ENCODE measurements at places on chromosomes 6 and 20.

GRCh38 chr20:56223352-56223751 lies 25.2 kb upstream of the MC3R start:
- DNase-seq = no peak

GRCh38 chr6:2680264-2680922 lies 70.3 kb downstream of the MYLK4 start:
- no peak for DNase-seq

GRCh38 chr20:21513881-21514540 lies at the start of gene NKX2-2:
Gene NKX2-2, minus strand, starts transcription at chr20:21514064. Its CDS starts 395 bp downstream, at chr20:21513669.
- no peak for DNase-seq

DNA sequence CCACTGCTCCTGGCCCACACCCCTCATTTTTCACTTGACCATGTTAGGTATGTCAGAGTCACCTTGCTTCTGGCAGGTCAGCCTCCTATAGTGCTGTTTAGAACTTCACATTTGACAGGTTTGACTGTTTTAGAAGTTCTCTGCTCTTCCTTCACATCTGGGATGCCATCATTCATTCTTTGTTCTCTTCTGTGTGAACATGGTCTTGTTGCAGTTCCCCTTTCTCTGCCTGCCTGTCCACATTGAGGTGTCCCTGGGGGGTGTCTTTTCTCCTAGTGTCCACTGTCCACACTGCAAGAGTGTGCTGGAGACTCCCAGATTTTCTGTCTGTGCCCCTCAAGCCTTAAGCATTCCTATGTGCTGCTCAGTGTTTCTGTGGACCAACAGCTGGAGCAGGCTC lies 89.5 kb downstream of the JARID2 start:
- DNase-seq = no peak

- DNase-seq = peak; percentile 70
These were observed 707.0 kb downstream of the EPM2A start for GRCh38 chr6:145028144-145028818.

- no peak for DNase-seq
These were observed 67.9 kb downstream of the ZHX3 start for GRCh38 chr20:41249411-41250281.

DNA sequence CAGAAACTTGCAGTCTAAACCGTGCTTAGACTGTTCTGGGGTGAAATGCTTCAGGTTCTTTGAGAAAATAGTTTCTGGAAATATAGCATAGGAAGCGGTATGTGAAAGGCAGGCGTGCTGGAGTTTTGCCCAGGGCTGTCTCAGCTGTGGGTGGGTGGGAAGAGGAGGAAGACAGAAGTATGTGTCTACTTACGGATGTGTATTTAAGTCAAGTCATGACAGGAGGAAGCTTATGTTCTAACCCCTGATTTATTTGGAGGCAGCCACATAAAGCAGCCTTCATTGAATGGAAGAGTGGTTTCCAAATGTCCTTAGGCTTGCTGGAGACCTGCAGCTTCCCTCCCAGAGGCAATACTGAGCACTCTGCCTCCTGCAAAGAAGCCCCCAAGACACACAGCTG lies 345.8 kb upstream of the PRND start:
- DNase-seq = no peak

DNA sequence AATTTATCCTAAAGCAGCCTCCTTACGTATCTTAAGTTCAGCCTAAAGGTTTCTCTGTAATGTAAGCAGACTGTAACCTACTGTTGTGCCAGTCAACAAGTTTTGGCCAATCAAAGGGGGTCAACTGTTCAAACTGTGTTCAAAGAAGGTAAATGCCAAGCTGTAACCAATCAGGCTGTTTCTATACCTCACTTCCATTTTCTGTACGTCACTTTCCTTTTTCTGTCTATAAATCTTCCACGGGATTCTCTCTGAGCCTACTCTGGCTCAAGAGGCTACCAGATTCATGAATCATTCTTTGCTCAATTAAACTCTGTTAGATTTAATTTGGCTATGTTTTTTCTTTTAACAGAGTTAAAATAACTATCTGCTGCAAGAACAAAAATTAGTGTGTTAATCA lies 5.1 kb upstream of the CALHM6 start:
- DNase-seq = no peak

GRCh38 chr6:110643175-110643574 lies 166.8 kb upstream of the SLC22A16 start:
- no peak for DNase-seq

DNA sequence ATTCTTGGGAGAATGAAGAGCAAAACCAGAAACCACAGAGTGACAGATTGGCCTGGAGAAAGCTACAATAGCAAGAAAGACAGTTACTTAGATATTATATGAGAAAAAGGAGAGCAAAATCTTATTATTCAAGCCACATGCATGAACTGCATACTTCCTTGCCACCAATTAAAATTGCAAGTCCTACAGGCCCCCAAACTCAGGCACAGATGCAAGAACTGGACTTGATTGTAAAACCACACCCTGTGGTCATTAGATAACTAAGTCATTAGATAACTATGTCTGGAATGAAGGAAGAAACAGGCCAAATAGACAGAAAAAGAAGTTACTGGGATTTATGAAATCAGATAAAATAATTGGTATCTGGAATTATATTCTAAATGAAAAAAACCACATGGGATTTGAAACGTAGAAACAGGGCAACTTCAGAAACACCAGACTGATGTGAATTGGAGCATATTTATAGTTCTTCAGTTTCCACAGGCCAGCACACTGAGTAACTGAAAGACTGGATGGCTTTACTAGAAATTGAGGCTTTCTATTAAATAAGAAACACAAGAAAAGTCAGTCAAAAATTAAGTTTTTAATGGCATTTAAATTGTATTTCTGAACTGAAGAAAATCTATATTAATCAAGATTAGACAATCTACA lies 49.4 kb upstream of the CARMIL1 start:
- no peak for DNase-seq

GRCh38 chr20:226958-227357 lies at the start of gene DEFB129:
Gene DEFB129, plus strand, starts transcription at chr20:227258. Its CDS starts 31 bp downstream, at chr20:227289.
- no peak for DNase-seq

DNA sequence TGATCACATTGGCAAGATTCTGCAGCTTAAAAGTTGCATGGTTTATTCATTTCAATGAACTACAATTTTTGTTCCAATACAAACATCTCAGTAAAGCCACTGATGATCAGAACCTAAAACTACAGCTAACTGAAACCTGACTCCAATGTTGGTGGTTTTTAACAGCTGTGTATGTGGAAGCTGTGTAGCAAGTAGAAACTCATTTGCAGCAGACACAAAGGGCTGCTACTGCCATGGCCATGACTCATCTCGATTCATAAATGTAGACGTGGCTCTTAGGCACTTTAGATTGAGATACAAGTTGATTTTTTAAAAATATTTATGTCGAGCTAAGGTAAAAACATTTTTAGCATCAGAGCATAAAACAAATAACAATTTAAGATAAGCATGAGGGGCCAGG lies 19.5 kb upstream of the MAP3K4 start:
- no peak for DNase-seq

GRCh38 chr6:29946223-29947076 lies 4.1 kb downstream of the HLA-A start:
- DNase-seq = no peak

DNA sequence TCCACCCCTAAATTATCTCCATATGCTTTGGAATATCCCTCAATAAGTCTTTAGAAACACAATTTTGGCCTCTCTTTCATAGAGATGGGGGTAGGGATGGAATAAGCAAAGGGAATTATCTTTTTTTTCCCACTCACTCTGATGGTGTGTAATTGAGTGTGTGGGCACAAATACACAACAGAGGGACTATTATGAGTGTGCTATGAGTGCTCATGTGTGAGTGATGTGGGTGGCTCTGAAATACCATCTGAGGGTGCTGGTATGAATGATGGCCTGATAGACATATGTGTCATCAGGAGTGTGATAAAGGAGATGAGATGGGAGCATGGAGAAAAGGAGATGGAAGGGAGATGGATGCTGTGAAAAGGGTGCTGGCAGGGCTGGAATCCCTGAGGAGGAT lies 35.6 kb downstream of the GSS start:
- DNase-seq = no peak

DNA sequence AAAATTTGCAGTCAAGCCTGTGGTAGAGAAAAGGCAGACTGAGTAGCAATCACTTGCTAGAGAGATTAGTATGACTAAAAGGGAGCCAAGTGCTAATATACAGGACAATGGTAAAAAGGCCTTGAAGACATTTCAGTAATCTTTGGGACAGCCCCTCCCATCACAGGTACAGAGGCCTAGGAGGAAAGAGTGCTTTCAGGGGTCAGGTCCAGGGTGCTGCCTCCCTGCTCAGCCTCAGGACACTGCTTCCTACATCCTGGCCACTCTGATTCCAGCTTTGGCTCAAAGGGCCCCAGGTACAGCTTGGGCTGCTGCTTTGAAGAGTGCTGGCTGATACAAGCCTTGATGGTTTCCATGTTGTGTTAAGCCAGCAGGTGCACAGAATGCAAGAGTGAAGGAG lies 543.5 kb downstream of the MMUT start:
- DNase-seq = no peak

DNA sequence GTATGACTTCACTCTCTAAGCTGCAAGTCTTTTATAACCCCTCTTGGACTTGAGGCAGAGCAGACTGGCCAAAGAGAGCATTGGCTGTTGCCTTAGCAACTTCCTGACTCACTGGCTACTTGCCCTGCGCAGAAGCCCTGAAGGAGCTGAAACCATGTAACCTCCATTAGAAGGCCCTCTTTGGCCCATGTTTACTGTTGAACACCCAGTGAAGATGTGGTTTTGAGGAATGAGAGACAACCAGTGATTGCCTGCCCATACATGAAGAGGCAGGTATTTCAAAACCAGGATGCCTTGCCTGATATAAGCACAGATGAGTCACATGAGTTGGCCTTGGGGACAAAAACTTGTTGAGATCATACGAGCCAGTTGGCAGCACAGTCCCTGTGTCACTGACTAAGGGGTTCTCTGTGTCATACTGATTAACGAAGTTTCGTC lies 182.5 kb downstream of the EDN1 start:
- DNase-seq = peak; percentile 57

- DNase-seq = no peak
These were observed 615.0 kb downstream of the HDGFL1 start for GRCh38 chr6:23184351-23184750.

DNA sequence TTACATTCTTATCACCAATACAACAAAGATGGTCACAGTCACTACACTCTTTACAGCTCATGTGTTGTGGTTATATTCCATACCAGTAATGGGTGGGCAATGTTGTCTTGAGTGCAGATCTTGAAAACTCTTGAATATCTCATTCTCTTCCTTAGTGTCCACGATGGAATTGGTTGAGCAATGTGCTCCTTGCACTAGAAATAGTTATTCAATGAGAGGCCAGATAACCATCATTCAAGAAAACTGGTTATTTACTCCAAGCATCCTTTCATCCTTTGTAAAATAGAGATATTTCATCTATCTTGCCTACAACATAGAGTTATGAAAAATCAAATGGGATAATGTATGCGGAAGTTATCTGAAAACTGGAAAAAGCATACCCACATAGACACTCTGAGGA lies 215.9 kb downstream of the ARHGAP18 start:
- no peak for DNase-seq

GRCh38 chr6:30121446-30122366 lies 8.8 kb upstream of the TRIM31 start:
- no peak for DNase-seq

DNA sequence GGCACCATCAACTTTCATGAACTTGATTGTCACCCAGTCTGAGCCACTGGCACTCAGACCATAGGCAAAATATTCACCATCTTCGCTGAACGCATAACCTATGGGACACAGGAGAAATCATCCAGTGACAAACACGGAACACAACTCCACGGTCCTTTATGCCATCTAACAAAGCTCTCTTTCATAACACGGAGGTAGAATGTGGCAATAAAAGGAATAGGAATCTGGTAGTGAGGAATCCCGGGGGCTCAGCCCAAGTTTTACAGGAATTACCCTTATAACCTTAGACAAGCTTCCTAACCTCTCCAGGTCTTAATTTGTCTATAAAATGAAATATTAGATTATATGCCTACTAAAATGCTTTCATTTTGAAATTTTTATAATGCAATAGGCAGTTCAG lies 29.4 kb downstream of the PREP start:
- DNase-seq = no peak

DNA sequence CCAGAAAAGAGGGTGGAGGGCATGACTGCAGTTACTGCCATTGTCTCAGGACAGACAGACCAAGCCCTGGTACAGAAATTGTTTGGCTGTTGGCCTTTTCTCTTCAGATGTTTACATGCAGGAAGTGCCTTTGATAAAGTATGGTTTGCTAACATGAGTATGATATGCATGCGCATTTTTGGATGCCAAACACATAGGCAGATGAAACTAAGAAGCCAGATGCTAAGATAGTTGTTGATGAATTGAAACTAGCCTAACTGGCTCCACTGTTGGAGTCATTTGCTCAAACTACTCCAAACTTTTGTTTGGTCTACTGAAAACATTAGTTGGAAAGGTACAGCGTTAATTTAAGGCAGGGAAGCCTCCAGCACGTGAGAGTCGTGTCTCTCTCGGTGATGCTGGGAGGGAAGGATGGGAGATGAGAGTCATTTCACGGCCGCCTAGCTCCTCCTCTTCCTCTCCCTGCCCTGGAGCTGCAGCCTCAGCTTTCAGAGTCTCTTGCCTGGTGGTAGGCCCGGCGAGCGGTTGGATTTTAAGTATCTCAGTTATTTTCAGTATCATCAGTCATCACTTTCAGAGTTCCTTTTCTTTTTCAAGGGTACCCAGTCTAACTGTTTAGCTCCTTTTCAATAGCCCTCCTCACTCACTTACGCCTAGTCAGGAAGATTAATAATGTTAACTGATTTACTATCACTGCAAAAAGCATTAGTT lies 29.7 kb downstream of the RREB1 start:
- DNase-seq = peak; percentile 12

DNA sequence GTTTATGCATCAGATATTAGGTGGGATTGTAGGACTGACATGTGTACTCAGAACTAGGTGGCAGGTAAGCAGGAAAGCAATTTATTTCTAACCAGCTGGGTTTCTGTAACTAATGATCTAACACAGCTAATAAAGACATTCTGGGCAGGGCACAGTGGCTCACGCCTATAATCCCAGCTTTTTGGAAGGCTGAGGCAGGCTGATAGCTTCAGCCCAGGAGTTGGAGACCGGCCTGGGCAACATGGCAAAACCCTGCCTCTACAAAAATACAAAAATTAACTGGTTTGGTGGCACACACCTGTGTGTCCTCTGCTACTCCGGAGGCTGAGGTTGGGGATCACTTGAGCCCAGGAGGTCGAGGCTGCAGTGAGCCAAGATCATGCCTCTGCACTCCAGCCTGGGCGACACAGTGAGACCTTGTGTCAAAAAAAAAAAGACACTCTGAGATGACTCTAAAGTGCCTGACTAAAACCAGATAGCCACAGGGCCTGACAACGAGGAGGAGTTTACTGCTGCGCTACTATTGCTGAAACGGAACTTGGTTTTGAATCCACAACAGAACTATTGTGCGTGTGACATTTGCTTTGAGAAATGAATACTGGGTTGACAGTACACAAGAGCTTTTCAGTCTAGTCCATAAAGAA lies 29.2 kb upstream of the CEP85L start:
- no peak for DNase-seq

GRCh38 chr6:25010176-25010575 lies 74.4 kb upstream of the RIPOR2 start:
- no peak for DNase-seq

- no peak for DNase-seq
These were observed 30.3 kb downstream of the SEL1L2 start for GRCh38 chr20:13960119-13960518.
